CD4-positive, alpha-beta T cell (primary cell): ENCODE measurements at places on chromosomes 6 and 20.

DNA sequence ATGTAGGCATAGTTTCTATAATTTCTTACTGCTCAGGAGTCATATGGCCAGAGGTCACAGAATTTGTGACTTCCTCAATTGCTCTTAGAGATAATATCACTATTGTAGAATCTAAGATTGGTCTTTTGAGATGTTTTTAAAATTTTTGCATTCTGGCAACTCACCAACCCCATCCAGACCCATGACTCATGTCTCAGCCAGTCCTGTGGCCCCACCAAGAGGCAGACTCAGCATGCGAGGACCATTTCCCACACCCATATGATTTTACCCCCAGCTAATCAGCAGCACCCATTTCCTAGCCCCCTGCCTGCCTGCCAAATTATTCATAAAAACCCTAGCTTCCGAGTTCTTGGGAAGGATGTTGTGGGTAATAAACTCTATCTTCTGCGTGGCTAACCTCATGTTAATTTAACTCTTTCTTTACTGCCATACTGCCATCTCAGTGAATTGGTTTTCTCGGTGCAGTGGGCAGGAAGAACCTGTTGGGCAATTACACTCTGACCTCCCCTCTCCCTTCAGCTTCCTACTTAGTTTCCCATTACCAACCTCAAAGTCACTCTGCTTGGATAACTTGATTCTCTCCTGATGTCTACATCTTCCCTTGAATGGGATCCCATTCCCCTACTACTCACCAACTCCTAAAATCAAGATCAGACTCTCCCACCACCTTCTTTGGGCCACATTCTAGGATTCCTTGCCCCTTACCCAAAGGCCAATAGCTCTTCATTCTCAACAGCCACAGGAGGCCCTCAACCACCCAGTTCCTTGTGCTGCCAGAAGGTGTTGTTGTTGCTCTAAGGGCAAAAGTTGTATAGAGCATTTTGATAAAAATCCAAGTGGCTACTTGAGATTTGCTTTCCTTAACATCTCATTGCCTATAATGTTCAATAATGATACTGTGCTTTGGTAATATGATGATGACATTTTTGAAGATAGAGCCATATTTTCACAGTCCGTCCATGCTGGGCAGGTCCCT lies 16.2 kb upstream of the IYD start:
- no peak for DNase-seq

DNA sequence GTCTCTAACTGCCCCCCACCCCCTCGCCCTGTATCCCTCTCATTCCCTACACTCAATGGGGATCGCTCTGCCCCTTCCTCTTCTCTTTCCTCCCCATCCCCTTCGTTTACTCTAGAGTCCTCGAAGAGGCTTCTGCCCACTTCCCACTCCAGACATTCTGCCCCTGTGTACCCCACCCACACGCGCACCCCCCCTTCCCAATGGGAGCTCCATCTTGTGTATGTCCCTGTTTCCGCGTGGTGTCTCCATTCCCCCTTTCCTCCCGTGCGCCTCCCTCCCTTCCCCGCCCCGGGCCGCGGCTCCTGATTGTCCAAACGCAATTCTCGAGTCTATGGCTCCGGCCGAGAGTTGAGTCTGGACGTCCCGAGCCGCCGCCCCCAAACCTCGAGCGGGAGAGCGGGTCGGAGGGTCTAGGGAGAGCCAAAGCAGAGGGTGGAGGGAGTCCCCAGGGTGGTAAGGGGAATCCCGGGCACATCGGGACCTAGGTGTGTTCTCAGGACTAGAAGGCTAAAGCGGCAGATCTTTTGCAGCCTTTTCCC lies 679 bp upstream of the RING1 start:
- no peak for DNase-seq

GRCh38 chr6:100372326-100373091 lies 92.2 kb downstream of the SIM1 start:
- no peak for DNase-seq

- DNase-seq, result no peak
Observed at GRCh38 chr6:95366414-95366813, 210.9 kb upstream of the MANEA start.

GRCh38 chr6:16591396-16592222 lies 169.7 kb downstream of the ATXN1 start:
- DNase-seq, result no peak

DNA sequence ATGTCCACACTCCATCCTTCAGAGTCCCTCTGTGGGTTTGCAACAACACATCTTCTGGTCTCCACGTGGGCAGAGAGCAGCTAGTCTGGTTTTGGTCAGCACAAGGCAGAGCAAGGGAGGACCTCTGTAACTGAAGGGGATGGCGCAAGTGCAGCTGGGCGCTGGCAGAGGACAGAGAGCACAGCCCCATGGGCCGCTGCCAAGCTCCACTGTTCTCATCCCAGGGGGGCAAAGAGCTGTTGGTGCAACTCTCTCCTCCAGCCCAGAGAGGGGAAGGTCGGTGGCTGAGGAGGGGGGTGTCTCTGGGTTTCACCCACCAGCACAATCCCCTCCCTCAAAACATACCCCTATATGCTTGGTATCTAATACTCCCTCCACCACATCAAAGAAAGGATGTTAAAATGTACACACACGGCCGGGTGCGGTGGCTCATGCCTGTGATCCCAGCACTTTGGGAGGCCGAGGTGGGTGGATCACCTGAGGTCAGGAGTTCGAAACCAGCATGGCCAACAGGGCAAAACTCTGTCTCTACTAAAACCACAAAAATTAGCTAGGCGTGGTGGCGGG lies 9.1 kb downstream of the ATP9A start:
- no peak for DNase-seq

DNA sequence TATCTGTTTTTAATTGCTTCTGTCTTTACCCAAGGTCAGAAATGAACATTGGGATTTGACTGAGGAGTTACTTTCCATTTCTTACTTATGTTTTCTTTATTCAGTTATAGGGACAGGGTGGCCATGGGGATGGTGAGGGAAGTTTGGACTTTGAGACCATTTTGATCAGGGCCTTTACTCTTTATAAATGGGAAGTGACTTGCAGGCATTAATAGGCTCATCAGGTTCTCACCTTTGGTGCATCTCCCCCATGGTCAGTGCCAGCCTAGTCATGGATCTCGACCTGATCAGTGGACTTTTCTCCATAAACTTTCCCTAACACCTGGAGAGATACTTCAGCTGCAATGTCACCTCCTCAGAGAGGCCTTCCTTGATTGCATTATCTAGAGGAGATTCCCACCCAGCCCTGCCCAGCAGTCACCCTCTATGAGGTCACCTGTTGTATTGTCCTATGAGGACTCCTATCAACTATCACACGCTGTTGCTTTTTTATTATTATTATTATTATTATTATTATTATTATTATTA lies 16.8 kb upstream of the ZMYND8 start:
- DNase-seq, result no peak

- no peak for DNase-seq
Observed at GRCh38 chr20:52959125-52959524, 13.0 kb upstream of the TSHZ2 start.

DNA sequence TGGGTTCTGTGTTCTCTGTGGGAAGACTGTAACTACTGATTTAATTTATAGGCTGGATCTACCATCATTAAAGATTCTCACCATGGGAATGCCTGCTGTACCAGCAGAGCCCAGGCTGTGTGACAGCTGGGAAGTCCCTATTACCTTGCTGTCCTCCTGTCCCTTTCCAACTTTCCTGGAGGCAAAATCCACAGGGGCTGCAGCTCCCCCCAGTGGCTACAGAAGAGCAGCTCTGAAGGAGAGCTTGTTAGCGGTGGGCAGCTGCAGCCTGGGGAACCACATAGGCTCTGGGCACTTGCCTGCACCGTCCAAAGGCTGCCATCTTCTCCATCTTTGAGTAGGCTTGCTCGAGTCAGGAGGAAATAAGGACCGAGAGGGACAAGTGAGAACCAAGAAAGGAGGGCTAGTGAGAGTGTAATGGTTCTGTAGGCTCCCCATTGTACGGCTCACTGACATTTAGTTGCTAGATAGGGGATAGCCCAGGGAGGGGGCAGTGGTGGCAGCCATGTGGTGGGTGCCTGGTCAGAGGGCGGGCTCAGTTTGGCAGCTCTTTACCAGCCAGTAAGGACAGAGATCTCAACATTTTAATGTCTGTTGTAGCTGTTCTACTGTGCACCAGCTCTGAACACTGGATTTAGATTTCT lies 155.1 kb upstream of the MLIP start:
- DNase-seq, result no peak

DNA sequence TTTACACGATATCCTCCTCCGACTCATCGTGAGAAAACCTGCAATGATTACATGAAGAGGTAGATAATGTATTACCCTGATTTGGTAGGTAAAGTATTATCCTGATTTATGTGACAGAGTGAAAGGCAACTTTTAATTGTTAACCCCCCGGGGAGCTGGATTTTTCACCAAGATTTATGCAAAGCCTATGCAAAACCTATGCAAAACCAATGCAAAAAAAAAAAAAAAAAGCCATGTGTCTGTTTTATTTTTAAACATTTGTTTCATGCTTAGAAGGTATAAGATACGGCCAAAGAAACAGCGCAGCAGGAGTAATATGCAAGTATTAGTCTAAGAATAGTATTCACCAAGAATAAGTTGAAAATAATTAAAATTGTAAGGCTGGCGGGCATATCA lies 109.9 kb downstream of the IPCEF1 start:
- no peak for DNase-seq

DNA sequence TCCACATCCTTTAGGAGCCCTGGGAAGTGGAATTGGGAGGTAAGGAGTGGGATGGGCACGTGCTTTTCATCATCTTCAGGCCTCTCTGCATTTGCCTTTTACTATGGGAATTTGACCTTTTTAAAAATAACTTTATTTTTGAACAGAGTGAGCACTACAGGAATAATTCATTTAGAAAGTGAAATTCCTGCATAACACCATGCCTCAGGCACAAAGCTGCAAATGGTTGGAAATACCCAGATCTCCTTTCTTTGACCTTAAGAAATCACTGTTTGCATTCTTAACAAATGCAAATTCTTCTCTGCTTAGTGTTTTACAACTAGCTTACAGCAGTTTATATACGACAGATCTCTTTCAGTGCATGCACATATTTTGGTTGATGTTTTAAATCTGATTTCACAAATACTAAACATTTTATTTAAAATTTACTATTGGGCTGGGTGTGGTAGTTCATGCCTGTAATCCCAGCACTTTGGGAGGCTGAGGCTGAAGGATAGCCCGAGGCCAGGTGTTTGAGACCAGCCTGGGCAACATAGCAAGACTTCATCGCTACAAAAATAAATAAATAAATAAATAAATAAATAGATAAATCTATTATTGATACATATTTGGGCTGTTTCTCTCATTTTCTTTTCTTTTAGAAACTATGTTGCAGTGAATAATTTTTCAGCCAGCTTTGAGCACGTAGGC lies 24.5 kb downstream of the CST8 start:
- no peak for DNase-seq

DNA sequence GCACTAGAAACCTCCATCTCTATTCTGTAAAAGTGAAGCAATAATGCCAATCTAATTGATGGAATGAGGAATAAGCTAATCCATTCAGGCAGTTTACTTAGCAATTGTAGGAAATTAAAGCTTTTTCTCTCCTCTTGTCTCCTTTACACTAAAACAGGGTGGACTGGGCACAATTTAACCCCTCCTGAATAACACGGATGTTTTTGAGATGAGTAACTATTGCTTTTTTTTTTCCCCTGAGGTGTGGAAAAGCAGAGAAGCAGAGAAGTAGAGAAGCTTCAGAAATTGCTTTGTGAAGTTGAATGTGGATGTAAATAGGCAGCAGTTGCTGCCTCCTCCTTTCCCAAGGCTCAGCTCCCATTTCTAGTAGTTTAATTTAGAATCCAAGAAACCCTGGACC lies 40.0 kb upstream of the GCNT2 start:
- DNase-seq, result no peak

DNA sequence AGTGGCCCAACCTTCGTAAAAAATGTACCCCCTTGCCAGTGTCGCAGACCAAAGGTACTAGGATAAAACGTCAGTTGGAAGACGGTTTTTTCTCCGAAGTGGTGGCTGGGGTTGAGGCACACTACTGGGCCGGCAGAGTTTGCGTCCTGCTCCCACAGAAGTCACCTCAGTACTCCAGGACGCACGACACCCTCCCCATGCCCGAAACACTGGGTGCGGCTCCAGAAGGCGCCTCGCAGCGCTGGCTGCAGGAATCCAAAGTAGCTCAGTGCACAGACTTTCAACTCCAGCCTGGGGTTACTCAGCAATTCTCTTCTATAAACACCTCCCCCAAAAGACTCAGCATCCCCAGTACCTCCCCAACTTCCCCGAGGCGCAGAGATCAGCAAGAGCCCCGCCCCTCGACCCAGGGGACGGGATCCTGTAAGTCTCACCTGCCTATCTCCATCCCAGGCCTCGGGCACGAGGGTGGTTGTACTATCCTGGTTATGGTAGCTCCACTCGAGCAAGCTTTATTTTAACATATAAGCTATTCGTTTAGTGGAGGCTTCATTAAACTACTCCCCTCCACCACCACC lies 88.2 kb downstream of the ZFP64 start:
- no peak for DNase-seq

DNA sequence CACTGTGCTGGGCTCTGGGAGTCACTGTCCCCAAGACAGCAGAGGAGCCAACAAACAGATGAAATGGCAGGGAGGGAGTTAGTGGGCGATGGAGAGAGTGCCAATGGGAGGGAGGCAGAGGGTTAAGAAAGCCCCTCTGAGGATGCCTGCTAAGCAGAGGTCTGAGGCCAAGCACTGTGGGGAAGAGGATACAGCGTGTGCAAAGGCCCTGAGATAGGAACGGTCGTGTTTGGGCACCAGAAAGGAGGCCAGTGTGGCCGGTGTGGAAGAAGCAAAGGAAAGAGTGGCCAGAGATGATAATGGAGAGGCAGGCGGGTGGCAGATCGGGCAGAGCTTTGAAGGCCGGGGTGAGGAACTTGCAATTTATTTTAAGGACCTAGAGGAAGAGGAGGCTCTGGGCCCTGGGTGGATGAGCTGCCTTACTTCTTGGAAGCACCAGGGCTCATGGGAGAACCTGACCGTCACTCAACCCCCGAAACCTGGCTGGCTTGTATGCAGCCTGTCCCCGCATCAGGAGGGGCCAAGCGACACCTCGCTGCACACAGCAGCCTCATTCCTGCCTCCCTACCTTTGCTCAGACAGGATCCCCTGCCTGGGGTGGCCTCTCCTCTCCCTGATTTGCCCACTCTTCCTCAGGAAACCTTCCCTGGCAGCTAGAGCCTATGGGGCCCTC lies 73.0 kb downstream of the KCNB1 start:
- DNase-seq, result no peak

DNA sequence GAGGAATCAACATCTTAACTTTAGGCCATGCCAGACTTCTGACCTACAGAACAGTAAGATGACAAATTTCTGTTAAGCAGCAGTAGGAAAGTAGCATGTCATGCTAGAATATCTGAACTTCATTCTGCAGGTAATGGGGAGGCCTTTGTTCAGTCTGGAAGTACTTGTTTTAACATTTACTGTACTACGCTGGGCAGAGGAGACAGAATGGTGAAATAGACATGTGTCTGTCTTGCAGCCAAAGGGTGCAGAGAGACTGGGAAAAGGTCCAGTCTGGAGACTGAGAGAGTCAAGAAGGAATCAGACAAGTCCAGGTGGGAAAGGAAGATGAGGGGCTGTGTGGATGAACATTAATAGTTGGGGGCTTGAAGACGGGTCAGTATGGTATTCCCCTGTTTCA lies 17.5 kb upstream of the ZBTB2 start:
- DNase-seq, result no peak
